H1 (cell line): ENCODE measurements at places on chromosomes 5 and 9.

DNA sequence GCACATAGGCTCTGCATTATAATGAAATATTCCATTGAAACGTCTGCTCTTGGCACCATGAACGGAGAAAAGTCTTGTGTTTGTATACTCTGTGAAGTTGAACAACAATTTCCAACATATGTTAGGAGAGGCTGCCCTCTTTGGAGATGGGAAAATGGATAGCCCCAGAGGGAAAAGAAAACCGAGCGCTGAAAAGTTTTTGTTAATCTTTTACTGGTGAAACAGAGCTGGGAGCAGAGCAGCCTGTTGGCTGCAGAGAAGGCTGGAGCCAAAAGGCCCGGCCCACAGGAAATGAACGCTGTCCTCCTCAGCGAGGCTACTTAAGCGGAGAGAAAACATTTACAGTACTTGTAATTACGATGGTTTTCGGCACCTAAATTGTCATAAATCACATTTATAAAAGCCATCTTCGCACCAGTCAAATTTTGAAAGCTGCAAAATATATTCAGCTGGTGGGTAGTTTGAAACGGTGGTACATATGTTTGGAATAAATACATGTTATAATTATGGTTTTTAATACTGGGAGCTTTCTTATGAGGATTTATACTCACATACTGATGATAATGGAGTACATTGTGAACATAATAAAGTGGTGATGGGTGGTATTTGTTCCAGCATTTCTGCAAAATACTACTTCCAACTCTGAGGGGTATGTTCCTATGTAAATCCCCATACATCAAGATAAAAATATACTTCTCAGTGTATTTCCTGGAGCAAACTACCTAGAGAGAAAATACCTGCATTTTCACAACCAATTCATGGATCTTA, 129.6 kb upstream of the CNTLN start:
- DNase-seq, result peak; percentile 21

DNA sequence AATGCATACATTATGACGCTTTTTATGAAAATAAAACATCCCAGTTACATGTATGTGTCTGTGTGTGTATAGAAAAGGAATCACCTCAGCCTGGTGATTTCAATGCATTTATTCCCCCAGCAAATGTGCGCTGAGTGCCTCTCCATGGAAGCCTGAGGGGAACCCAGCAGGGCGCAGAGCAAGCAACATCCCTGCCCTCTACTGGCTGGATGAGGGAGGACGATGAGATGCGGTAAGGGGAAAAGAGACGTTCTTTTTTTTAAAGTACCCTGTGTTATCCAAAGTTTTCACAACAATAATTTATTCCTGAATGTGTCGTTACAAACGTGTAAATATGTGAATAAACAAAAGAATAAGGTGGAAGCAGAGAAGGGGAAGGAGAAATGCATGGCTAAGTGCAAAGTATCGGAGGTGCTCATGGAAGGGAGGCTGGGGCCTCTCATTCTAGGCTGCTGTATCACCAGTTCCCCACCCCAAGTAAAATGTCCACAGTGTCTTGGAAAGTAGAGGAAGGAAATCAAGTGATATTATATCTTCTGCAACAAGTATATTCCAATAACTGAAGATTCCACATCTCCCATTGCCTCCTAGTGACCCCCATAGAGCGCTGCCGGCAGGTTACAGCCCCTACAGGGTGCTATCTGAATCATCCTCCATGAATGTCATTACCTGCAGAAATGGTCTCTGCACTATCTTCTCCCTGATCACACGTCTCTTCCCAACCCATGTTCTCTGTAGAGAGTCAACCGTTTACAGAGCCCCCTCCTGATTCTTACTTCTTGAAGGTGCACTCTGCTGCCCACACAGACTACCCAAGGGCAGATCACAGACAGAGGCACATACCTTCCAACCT, 13.0 kb upstream of the ABLIM3 start:
- DNase-seq, result peak; percentile 66

DNA sequence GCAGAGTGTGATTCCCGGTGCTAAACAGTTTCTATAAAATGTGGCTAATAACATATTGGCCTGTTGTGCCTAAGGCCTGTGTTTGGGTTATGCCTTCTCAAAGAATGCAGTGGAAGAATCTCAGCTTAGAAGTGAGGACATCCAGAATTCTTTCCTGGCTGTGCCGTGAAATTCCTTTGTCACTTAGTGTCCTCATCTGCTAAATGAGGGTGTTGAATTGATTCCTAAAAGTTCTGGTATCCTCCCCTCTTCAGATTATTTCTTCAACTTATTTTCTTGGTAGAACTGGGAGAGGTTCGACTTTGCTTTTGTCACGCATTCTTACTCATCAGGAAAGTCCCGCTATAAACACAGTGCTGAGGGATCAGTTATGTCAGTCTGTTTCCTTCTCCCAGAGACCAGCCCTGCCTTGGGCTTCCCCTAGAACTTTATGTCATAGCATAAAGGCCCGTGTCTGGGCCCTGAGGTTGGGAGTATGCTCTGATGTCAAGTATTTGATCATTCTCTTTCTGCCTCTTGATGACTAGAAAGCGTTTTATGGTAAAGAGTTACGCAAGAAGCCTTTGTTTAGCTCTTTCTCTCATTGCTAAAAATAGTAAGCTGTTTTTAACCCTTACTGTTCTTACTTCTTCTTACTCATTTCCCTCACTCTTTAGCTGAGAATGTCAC, 29.5 kb downstream of the MTAP start:
- no peak for DNase-seq

GRCh38 chr5:159781626-159782157, 134.6 kb upstream of the ADRA1B start:
- no peak for DNase-seq
